Activated T-helper 1 cell treated with anti-CD3 and anti-CD28 coated beads, Interleukin-12 subunit alpha, Interleukin-12 subunit beta, Interleukin-2, Interleukin-4 antibody, amounts not matched to agents 30 ng/mL and 10 ng/mL and 1 ng/mL, durations not matched to agents 14 hours and 24 hours and 36 hours (primary cell): ENCODE measurements at places on chromosomes 7 and 10.

GRCh38 chr7:128387216-128388144 lies 22.3 kb downstream of the IMPDH1 start:
- H3K27me3 ChIP-seq, result no peaks in the 10 kb centered on the region
- peak; percentile 43 for DNase-seq
- H3K36me3 ChIP-seq, result no peaks in the 10 kb centered on the region
- no peak overlapping the region for H3K27ac ChIP-seq
- H3K4me3 ChIP-seq, result no peak overlapping the region
- H3K4me1 ChIP-seq, result no peaks in the 10 kb centered on the region

- no peak overlapping the region for H3K4me3 ChIP-seq
- H3K27ac ChIP-seq, result no peak overlapping the region
- DNase-seq, result no peak
- no peaks in the 10 kb centered on the region for H3K27me3 ChIP-seq
- H3K36me3 ChIP-seq, result peaks cover 25% of the 10 kb centered on the region
Measured at GRCh38 chr7:2729031-2729892, 41.3 kb downstream of the AMZ1 start.

DNA sequence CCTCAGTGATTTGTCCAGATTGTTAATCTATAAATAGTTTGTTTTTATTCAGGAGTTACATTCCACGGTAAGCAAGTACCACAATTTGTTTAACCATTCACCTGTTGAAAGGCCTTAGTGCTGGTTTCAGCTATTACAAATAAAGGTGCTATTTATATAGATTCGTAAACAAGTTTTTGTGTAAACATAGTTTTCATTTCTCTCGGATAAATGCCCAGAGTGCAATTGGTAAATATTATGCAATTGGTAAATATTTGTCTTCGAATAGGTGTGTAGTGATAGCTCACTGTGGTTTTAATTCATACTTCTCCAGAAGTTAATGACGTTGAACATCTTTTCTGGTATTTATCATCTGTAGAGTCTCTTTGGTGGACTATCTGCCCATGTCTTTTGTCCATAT lies 76.4 kb upstream of the RSU1 start:
- no peaks in the 10 kb centered on the region for H3K36me3 ChIP-seq
- H3K27ac ChIP-seq, result no peak overlapping the region
- no peak overlapping the region for H3K4me3 ChIP-seq
- peaks cover 10% of the 10 kb centered on the region for H3K4me1 ChIP-seq
- H3K27me3 ChIP-seq, result peaks cover 8% of the 10 kb centered on the region

- H3K27me3 ChIP-seq, result peaks cover 1% of the 10 kb centered on the region
- H3K4me1 ChIP-seq, result peaks cover 3% of the 10 kb centered on the region
- H3K27ac ChIP-seq, result no peak overlapping the region
- no peak overlapping the region for H3K4me3 ChIP-seq
- no peaks in the 10 kb centered on the region for H3K36me3 ChIP-seq
Measured at GRCh38 chr10:79379512-79380124, 32.3 kb downstream of the PPIF start.

- H3K4me3 ChIP-seq, result no peak overlapping the region
- peaks cover 4% of the 10 kb centered on the region for H3K4me1 ChIP-seq
- H3K27me3 ChIP-seq, result no peaks in the 10 kb centered on the region
- no peak overlapping the region for H3K27ac ChIP-seq
- no peak for DNase-seq
Measured at GRCh38 chr10:86793696-86794095, 37.3 kb downstream of the BMPR1A start.

DNA sequence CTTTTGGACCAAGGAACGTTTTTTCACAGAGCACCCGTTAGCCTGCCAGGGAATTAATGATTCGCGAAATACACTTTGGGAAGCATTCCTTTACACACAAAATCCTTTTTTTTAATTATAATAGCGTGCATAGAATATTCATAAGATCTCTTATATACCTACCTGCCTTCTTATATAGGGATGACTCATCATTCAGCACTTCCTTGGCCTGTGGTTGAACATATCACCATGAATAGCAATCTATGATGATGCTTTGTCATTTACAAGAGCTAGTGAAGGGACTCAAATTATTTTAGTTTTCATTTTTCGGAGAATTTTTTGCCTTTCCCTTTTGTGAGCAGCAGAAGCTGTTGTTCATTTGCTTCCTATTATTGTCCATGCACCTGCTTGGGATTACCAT lies 97.0 kb downstream of the CDH23 start:
- H3K27ac ChIP-seq, result no peak overlapping the region
- DNase-seq, result no peak
- H3K4me3 ChIP-seq, result no peak overlapping the region

DNA sequence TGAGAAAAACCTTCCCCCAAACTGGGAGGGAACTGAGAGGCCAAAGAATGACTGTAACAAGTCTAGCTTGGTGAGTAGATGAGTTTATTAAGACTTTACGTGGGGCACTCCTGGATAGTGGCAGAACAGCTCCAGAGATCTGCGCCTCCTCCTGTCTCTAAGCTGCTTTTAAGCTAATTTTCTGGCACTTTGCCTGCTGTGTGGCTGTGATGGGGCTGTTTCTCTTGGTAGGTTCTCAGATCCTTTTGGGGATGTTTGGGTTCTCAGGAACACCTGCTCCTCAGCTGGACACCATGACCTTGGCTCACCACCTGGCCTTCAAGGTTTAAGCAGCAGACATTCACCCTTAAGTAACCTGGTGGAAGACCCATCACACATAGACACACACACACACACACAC lies 68.3 kb downstream of the AKR1E2 start:
- H3K4me3 ChIP-seq, result no peak overlapping the region
- no peaks in the 10 kb centered on the region for H3K27me3 ChIP-seq
- H3K36me3 ChIP-seq, result no peaks in the 10 kb centered on the region
- H3K4me1 ChIP-seq, result no peaks in the 10 kb centered on the region

DNA sequence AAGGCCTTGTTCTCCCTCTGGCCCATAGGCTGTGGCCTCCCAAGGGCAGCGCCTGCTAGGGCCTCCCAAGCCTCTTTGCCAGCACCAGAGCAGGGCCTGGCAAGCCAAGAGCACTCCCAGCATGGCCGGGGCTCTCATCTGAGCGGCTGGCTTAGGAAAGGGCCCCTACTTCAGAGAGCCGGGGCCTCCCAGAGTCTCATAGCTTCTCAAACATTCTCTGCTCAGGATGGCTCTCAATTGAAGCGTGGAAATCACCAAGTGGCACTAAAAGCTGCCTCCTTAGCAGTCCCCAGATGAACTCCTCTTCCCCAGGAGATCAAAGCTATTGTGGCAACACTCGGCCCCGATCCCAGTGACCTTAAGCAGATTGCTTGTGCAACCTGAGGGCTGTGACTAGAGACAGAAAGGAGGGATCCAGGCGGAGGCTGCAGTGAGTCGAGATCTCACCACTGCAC lies 69.4 kb downstream of the FAM53B start:
- no peak for DNase-seq
- H3K27me3 ChIP-seq, result peaks cover 2% of the 10 kb centered on the region
- H3K4me3 ChIP-seq, result no peak overlapping the region
- H3K4me1 ChIP-seq, result peaks cover 64% of the 10 kb centered on the region
- peak overlapping the region; percentile 57 for H3K27ac ChIP-seq

- DNase-seq, result no peak
- peaks cover 5% of the 10 kb centered on the region for H3K27me3 ChIP-seq
- no peak overlapping the region for H3K4me3 ChIP-seq
- peaks cover 14% of the 10 kb centered on the region for H3K4me1 ChIP-seq
- no peaks in the 10 kb centered on the region for H3K36me3 ChIP-seq
Measured at GRCh38 chr7:151757274-151757673, 119.6 kb downstream of the PRKAG2 start.

GRCh38 chr7:235576-236395 lies 43.4 kb downstream of the FAM20C start:
- no peaks in the 10 kb centered on the region for H3K27me3 ChIP-seq
- H3K36me3 ChIP-seq, result no peaks in the 10 kb centered on the region
- H3K4me3 ChIP-seq, result no peak overlapping the region
- no peak overlapping the region for H3K27ac ChIP-seq
- no peaks in the 10 kb centered on the region for H3K4me1 ChIP-seq

DNA sequence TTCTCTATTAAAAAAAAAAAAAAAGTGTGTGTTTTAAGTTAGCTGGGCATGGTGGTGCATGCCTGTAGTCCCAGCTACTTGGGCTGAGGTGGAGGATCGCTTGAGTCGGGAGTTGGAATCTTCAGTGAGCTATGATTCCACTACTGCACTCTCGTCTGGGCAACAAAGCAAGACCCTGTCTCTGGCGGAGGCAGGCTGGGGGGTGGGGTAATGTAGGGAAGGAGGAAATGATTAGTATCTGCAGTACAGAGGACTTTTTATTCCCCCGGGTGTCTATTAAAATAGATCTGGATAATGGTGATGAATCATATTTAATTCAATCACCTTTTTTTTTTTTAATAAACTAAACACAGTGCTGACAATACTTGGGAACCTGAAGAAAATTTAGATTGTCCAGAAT lies 6.5 kb downstream of the CBX3 start:
- peaks cover 67% of the 10 kb centered on the region for H3K36me3 ChIP-seq
- no peaks in the 10 kb centered on the region for H3K27me3 ChIP-seq
- no peak for DNase-seq
- no peak overlapping the region for H3K4me3 ChIP-seq
- no peak overlapping the region for H3K27ac ChIP-seq
- peaks cover 51% of the 10 kb centered on the region for H3K4me1 ChIP-seq

- no peaks in the 10 kb centered on the region for H3K27me3 ChIP-seq
- peaks cover 5% of the 10 kb centered on the region for H3K4me1 ChIP-seq
- DNase-seq, result no peak
- no peak overlapping the region for H3K27ac ChIP-seq
- H3K4me3 ChIP-seq, result no peak overlapping the region
- H3K36me3 ChIP-seq, result peaks cover 6% of the 10 kb centered on the region
Measured at GRCh38 chr7:55912748-55913158, 25.5 kb downstream of the ZNF713 start.

DNA sequence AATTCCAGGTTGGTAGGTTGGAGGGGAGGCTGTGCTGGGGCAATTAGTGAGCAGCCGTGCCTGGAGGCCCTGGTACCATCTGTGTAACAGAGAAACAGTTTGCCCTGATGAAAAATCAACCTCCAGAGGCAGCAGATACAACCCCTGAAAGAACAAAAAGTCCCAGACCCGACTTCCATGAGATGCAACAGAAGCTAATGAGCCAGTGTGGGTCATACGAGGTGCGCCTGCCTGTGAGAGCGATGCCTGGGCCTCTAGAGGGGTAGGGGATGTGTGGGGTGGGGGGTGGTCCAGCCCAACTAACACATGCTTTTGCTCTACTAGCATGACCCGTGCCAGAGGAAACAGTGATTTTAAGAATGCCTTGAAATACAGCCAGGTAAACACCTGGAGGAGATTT lies 39.3 kb downstream of the CELF2 start:
- no peaks in the 10 kb centered on the region for H3K4me1 ChIP-seq
- H3K27me3 ChIP-seq, result peaks cover 25% of the 10 kb centered on the region
- no peak for DNase-seq
- no peak overlapping the region for H3K4me3 ChIP-seq
- H3K27ac ChIP-seq, result no peak overlapping the region
